ENCODE measurements at places on chromosomes 6 and 20.

DNA sequence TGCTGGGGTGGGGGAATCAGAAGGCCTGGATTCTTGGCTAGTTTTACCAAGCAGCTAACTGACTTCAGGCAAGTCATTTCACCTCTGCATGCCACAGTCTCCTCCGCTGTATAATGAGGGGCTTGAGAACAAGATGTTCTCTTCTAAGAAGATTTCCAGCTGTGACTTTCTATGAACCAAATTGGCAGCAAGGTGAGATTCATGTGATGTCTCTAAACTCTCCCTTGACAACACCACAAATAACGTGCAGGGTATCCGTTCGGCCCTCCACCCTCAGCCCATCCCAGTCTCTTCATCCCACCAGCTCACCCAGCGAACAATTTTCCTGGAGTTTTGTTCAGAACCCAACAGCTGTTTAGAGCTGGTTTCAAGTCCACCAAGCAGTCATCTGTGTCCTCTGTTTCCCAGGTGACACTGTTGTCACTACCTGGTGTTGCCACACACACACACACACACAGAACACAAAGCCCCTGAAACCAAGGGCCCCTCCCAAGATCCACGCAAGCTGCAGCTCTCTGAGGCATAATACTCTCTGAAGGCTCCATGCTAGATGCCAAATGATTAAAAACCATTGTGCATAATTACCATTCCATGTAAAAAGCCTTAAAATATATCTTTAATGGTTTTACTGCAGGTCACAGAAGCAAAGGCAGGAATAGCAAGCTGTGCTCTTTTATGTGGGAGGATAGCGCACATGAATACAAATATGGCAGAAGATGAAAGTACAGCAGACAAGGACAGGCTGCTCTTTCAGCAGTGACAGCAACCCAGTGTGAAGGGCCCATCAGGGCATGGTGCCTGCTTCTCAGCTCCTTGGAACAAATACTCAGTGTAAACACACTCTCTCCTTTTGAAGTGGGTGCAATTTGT is 48.2 kb downstream of the ARHGAP18 start:
- DNase-seq: peak; percentile 89

DNA sequence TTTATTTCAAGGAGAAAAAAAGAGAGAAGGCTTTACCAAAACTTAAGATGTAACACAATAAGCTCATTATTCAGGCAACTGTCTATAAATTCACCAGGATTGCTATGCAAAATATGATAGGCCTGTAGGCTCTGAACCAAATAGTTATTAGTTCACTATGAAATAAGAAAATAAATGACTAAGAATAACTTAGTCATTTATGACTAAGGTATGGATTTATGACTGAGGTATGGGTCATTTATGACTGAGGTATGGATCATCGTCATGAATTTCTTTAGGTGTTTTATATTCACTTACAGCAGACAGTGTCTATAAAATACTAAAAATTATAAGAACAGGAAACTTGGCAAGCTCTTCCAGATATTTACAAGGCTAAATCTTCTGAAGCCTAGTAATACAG is 52.1 kb upstream of the SNX9 start:
- DNase-seq: no peak

GRCh38 chr6:722077-722524 is 29.2 kb upstream of the EXOC2 start:
- peak; percentile 41 for DNase-seq

DNA sequence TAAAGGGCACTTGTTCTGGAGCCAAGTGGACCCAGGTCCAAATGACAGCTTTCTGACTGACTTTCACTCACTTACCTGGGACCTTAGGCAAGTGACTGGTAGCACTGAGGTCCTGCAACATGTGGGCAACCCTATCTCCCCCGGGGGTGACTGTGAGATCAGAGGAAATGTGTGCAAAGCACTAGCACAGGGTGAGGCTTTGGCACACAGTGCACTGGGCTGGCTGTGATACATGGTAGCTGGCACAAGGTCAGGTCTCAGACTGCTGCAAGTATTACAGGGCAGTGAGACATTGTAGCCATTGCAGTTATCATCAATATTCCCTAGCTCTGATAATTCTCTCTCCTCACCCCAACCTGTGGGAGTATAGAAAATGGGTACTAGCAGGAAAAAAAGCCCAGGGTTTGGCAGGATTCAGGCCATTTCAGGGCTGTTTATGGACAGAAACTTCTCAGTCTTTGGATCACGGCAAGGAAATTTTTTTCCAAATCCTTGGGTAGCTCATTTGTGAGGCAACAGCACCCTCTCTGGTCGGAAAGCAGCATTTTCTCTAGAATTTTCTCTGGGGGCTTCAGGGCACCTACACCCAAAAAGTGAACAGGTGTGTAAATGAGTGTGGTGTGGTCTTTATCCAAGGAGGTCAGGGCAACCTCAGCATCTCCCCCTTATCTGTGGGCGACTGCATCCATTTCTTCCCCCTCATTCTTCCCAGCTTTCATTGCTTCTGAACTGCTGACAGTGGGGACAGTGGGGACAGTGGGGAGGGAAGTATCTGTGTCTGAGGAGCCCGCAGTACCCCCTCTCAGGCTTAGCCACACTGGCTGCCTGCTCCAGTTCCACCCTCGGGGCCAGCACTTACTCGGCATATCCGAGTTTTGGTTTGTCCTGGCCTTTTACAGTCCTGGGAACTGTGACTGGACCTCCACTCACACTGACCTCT is 148.7 kb upstream of the PHACTR3 start:
- DNase-seq: no peak

GRCh38 chr6:71238351-71238750 is 50.3 kb upstream of the OGFRL1 start:
- DNase-seq: no peak

GRCh38 chr6:122790028-122790422 is 967 bp downstream of the SMPDL3A start:
- DNase-seq: no peak

GRCh38 chr6:26161322-26161721 is 74.1 kb downstream of the HFE start:
- no peak for DNase-seq

GRCh38 chr6:146364816-146365594 is 178.6 kb upstream of the RAB32 start:
- DNase-seq: no peak

- DNase-seq: no peak
Observed at GRCh38 chr6:49633541-49633940, 3.1 kb downstream of the RHAG start.

GRCh38 chr6:158808941-158809678 is 10.1 kb downstream of the EZR start:
- DNase-seq: no peak

GRCh38 chr6:110617057-110617456 is 140.6 kb upstream of the SLC22A16 start:
- DNase-seq: no peak

- DNase-seq: no peak
Observed at GRCh38 chr20:49381558-49382493, 100.6 kb downstream of the KCNB1 start.

GRCh38 chr20:38798266-38798665 is 7.2 kb upstream of the PPP1R16B start:
- no peak for DNase-seq

DNA sequence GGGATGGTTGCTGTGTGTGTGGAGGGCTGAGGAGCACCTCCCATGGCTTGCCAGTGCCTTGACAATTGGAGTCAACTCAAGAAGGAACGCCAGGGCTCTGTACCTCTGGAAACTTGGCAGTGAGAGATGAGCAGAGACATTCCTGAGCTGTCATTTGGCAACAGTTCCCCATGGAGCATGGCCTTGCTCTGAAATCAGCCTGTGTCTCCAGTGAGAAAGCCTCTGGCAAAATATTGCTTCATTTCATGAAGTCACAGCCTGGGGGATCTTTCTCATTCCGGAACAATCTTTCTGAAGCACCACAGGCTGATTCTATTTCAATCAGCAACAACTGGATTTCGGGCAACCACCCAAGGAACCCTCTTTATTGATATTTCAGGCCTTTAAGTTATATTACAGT is 52.2 kb upstream of the FNDC1 start:
- no peak for DNase-seq

DNA sequence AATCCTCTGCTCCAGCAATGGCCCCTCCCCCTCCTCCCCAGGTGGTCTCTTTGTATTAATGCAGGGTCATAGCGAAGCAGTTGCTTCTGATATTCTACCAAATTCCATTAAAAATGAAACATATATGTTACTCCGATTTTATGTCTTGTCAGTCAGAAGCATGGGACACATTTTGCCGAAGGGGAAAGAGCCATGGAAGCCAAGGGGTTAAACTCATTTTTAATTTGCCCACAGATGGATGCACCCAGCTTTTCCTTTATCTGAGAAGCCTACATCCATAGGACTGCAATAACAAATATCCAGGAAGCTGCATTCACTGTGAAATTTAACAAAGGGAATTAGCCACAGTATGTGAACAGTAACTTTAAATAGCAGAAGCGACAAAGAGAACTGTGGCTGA is 688.2 kb downstream of the QKI start:
- no peak for DNase-seq

GRCh38 chr6:149761438-149761837 is 11.9 kb downstream of the PCMT1 start:
- DNase-seq: no peak

DNA sequence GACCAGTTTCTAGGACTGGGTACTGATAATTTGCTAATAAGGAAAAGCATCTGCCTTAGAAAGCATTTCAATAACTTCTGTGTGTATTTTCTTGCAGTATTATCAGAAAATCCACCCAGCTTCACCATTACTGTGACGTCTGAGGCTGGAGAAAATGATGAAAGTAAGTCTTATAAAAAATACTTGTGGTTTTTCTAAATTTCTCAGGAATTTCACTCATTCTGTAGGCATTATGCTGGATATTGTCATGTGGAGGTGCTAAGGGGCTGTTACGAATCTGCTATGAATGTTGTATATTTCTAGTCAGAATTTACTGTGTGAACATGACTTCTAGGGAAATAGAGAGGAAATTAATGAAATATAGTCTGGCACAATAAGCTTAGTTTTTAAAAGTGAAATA is 8.9 kb downstream of the RWDD1 start:
- no peak for DNase-seq

- DNase-seq: no peak
Observed at GRCh38 chr6:16288163-16288562, 49.8 kb downstream of the GMPR start.

DNA sequence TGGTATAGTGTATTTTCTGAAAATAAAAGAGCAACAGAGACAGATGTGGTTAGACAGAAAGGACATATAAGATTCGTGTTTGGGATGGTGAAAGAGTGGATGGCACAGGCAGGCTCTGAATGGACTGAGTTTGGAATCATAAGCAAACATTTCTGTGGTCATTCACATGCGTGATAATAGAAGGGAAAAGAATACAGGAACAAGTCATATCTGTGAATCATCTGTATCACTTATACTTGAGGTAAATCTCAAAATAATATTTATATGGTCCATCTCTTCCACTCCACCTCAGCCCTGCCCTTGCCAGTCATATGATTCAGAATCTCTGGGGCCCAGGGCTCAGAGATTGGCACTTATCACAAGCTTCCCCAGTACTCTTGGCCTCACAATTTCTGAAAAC is 535.1 kb downstream of the BCKDHB start:
- no peak for DNase-seq

DNA sequence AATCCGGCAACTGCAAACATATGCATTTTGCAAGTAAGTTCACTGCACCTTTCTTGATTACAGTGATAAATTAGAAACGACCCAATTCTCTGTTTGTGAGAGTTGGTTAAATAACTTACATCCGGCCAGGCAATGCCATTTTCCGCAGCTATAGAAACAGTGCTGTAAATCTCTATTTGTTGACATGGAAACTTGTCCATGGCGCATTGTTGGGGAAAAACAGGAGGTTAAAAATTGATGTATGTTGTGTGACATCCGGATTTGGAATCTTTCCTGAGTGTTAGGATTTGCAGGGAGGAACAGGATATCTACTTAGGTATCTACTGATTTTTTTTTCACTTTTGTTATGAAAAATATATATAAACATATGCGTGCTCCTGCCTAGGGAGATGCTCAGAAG is 66.5 kb downstream of the DLGAP4 start:
- no peak for DNase-seq

- no peak for DNase-seq
Observed at GRCh38 chr6:138227316-138227781, 9.1 kb upstream of the PBOV1 start.

DNA sequence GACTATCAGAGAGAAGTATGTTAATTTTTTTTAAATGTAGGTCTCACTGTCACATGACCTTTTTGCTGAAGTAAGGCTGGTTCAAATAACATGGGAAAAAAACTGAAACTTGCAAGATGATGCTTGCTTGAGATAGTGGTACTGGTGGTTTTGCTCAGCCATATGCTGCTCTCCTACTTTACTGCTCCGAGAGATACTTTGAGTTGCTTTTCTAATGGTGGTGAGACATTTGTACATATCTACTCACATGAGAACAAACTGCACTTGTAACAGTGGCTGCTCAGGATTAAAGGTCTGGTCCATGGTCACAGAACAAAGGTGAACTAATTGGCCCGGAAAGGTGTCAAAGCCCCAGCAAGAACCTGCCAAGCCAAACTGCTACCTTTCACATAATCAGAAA is 106.2 kb upstream of the BEND3 start:
- DNase-seq: no peak

- DNase-seq: no peak
Observed at GRCh38 chr6:15969236-15969778, 159.6 kb upstream of the MYLIP start.

DNA sequence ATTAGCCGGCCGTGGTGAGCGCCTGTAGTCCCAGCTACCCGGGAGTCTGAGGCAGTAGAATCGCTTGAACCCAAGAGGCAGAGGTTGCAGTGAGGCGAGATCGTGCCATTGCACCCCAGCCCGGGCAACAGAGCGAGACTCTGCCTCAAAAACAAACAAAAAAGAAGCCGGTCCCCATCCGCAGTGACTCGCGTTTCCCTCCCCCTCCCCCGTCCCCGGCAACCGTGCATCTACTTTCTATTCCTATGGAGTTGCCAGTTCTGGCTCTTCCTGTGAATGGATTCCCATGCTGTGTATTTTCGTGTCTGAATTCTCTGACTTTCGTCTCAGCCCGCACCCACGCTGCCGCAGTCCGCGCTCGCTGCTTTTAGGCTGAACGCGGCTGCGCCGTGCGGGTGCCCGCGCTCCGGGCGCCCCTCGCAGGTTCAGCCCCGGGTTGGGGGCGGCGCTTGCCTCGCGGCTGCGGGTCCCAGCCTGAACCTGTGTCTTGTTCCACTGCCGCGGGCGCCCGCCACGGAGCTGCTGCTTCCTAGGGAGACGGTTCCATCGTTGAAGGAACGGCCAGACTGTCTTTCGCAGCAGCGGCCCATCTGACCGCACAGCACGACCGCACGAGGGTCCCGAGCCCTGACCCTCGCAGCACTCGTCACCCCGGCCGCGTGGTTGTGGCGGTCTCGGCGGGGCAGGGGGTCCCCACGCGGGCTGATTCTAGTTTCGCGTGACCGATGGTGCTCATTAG is 1.1 kb upstream of the MRGBP start:
- DNase-seq: no peak

- DNase-seq: no peak
Observed at GRCh38 chr20:43583982-43584432, 6.7 kb upstream of the IFT52 start.

- DNase-seq: no peak
Observed at GRCh38 chr6:72061286-72061685, 174.9 kb downstream of the RIMS1 start.

GRCh38 chr6:122797537-122797936 is 8.5 kb downstream of the SMPDL3A start:
- DNase-seq: no peak
